ENCODE measurements at places on chromosomes 11 and 22.

DNA sequence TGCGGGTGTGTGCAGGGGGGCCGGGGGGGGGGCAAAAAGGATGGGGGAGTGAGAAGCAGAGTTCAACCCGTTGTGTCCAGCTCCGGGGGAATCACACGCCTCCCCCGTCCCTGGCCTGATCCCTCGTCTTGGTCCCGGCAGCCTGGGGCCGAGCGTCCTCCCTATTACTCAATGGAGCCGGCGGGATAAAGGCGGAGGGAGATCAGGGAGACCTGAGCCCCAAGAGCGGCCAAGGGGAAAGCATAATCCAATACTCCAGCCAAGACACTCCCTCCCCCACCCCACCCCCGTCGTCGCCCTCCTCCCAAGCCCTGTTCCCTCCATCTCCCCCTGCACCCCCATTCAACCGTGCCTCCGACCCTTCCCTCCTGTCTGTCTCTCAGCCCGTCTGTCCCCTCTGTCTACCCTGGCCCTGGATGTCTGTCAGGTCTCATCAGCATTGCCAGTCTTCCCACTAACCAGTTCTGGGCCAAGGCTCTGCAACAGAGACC is 2.6 kb downstream of the PHOX2A start:
- DNase-seq: no peak

GRCh38 chr11:113387605-113388211 is at the start of gene ANKK1:
Gene ANKK1, plus strand, starts transcription at chr11:113387779. Its CDS starts 106 bp downstream, at chr11:113387885.
- DNase-seq: no peak

DNA sequence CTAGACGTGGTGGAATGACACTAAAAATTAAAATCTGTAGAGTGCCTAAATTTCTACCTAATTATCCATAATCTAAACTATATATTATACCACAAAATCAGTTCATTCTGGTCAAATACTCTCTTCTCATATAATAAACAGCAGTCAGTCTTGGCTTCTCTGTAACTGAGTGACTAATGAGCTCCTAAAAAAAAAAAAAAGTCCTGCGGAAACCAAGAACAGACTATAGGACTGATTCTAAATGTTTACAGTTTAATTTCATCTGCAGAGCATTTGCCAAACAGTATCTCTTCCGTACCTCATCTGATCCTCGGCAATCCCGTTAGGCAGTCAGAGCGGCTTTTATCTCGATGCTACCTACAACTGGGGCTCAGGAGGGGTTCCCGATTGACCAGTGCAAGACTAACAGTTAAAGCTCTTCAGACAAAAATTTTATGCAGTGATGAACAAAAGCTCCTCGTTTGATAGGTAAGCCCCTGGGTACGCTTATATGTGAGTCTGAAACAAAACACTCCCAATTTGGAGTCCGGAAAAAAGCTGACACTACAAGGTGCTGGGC is 686 bp downstream of the KIF18A start:
- DNase-seq: peak; percentile 23

- no peak for DNase-seq
Observed at GRCh38 chr11:120326845-120327281, 1.8 kb downstream of the TLCD5 start.

GRCh38 chr22:44814266-44815098 is 62.1 kb downstream of the ARHGAP8 start:
- DNase-seq: no peak
